Right ventricle myocardium inferior (tissue), 1 donor: ENCODE measurements at places on chromosomes 12 and 14. TPM values are rescaled to one million over a fixed set of nuclear protein-coding genes. Genes with fewer than 3 reads are reported as not detected.

The SMCO2 gene
- total RNA-seq, result not detected

The PTGDR gene
- total RNA-seq, result 0.89 TPM

The BATF gene
- 0.84 TPM for total RNA-seq

The ACSS3 gene
- 20.4 TPM for total RNA-seq

The FGD4 gene
- 17.4 TPM for total RNA-seq

The KCNA5 gene
- total RNA-seq, result 2.1 TPM

- no peak for DNase-seq
These were observed 540.0 kb upstream of the TBX3 start for GRCh38 chr12:115223991-115224390.

DNA sequence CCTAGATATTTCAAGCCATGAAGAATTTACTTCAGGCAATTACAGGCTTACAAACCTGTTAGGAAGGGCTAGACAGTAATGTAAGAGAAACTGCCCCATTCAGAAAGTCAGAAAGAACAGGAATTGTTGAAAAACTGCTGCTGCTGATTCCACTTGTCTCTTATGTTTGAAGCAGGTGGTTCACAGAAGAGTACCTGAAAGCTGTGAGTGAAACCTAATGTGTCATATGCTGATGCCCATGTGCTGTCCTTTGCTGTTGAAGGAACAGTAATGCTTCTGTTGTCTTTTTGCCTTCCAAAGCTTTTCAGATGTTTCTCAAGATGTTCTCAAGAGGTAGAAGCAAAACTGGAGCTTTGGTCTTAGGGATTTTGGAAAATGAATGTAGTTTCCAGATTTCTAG lies 39.0 kb downstream of the MNAT1 start:
- no peak for DNase-seq

DNA sequence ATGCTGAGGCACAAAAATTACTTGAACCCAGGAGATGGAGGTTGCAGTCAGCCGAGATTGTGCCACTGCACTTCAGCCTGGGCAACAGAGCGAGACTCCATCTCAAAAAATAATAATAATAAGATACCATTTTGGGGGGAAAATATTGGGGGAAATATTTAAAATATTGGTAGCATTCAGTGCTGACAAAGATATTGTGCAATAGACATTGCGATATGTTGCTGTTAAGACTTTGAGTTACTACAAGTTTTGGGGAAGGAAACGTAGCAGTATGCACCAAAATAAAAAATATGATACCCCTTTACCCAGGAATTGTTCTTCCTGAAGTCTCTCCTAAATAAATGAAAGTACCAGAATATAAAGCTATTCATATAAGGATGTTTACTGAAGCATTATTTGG lies 37.7 kb upstream of the MYBPC1 start:
- DNase-seq, result no peak

- DNase-seq, result peak; percentile 74
These were observed 504 bp downstream of the WNT5B start for GRCh38 chr12:1629338-1630132.

DNA sequence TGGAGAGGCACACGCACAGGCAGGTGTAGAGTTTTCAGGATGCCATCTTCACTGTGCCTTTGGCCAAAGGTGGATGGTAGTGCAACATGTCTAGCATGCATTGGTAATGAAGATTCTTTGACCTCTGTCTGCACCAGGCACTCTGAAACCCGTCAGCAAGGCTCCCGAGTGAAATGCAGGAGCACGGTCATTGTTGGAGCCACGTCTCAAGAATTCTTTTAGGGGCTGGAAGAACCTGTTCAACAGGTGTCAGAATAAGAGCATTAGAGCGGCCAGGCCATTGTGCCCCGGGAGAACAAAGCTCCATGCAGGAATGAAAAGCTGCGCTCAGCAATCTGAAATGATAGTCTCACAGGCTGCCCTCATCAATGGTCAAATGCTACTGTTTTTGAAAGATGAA lies 40.2 kb upstream of the DICER1 start:
- no peak for DNase-seq

DNA sequence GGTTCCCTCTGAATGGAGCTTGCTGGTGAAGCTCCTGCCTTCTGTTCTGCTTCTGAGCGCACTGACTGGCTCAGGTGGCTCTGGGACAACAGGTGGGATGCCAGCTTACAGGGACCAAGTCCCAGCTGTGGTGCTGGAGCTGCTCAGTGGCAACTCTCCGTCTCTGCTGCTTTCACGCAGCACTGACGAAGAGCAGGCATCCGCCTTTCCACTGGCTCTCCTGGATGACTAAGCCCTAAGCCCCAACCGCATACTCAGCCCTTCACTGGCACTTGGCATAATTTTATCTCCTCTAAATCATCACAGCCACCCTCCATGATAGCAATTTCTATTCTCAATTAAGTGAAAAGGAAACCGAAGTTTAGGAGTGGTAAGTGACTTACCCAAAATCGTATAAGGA lies 3.7 kb upstream of the RTL1 start:
- no peak for DNase-seq

DNA sequence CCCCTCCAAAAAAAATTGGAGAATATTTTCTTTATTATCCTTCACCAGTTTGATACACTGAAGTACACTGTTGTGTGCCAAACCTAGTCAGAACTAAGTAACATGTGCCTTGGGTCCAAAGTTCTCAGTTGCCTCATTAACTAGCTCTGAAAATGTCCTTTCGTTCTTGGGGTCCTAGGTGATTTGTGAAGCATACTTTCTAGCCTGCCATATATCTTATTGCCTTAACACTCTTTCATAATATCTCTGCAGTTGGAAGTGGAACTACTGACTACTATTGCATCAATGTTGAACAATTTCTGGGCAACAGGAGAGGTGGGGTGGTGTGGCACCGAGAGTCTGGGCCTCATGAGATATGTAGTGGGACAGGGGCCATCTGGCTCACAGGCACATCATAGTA lies 592.9 kb upstream of the FBXO33 start:
- no peak for DNase-seq

DNA sequence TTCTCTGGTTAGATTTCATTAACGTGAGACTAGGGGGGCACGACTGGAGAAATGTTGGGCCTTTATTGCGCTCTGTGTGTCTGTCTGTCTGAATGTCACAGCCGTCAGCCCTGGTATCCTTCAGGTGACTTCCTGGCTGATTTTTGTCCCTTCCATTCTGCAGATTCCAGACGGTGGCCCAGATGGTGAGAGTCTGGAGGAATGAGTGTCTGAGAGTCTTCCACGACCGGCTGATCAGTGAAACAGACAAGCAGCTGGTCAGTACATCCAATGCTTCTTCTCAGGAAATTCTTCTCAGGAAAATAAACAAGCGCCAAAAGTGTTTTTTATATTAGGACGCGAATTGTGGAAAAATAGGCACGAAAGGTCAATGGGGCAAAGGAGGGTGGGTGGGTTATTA lies 93.5 kb downstream of the CCDC92 start:
- DNase-seq, result no peak

DNA sequence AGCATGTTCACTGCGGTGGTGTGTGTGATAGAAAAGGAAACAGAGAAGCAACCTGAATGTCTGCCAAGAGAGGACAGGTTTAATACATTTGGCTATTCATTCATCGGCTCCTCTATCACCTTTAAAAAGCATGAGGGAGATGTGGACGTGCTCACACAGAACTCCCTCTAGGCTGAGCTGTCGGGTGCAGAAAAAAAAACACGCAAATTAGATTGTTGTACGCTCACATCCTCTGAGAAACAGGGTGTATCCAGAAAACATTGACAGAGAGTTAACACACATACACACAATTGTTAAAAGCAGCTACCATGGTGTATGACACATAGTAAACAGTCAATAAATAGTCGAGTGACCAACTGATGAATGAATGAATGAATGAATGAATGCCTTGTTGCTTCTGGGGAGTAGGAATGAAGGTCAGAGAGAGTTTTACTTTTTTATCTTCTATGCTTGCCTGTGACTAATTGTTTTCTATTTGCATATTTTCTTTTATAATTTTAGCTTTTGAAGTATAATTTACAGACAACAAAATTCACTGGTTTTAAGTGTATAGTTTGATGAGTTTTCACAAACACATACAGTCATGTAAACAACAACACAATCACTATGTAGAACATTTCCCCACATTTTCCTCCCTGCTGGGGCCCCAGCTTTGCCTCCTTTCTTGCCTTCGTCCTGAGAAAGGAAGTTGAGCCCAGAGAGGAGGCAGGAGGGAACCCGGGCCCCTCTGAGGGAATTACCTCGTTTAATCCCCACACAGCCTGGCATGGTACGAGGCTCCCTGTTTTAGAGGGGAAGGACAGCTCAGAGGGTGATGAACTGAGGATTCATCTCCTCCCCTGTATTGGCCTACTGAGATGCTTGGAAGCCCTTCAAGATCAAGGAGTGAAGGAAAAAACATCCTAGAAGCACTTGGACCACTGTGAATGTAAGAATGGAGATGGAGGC lies 19.7 kb upstream of the FAM222A start:
- DNase-seq, result no peak

- DNase-seq, result peak; percentile 87
These were observed 7.3 kb downstream of the SPRYD3 start for GRCh38 chr12:53071591-53072551.

DNA sequence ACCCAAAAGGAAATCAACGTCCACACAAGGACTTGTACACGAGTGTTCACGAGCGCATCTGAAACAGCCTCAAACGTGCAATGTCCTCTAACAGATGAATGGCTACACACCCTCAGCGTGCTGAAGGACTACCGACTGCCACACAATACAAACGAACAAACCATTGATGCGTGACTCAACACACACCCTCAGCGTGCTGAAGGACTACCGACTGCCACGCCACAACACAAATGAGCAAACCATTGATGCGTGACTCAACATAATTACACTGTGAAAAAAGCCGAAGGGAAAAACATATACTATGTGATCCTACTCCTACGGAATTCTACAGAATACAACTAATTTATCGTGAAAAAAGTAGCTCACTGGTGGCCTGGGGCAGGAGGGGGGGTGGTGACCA lies 25.1 kb upstream of the BTBD6 start:
- DNase-seq, result no peak

GRCh38 chr12:69120354-69120753 lies 119.0 kb upstream of the CPSF6 start:
- DNase-seq, result no peak

- no peak for DNase-seq
These were observed 239.1 kb downstream of the VRK1 start for GRCh38 chr14:97036086-97036852.

- no peak for DNase-seq
These were observed 67.9 kb upstream of the NR2C1 start for GRCh38 chr12:95141310-95141709.

- DNase-seq, result no peak
These were observed 3.6 kb upstream of the TGM1 start for GRCh38 chr14:24266344-24267244.

DNA sequence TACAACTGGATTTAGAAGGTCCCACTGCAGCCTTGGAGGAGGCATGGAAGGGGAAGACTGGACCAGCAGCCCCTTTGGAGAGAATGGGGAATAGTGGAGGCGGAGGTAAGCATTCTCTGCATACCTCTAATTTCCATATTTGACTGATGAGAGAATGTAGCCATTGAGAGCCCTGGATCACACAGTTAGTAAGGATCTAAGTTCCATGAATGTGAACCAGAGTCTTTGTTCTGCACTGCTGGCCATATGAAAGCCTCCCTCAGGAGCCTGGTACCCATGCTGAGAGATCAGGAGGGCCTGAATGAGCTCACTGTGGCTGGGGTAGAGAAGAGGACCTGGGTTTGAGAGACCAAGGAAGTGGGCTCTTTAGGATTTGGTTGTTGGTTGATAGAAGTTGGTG lies 192.1 kb downstream of the TMEM132C start:
- DNase-seq, result no peak

GRCh38 chr12:59164991-59165718 lies 244.9 kb upstream of the LRIG3 start:
- no peak for DNase-seq
